ENCODE measurements at places on chromosomes 16 and 17.
A peak's percentile ranks its signal among the peaks of the same experiment; 100 is the strongest.

- DNase-seq: no peak
Observed at GRCh38 chr16:21973945-21974344, 20.8 kb downstream of the UQCRC2 start.

DNA sequence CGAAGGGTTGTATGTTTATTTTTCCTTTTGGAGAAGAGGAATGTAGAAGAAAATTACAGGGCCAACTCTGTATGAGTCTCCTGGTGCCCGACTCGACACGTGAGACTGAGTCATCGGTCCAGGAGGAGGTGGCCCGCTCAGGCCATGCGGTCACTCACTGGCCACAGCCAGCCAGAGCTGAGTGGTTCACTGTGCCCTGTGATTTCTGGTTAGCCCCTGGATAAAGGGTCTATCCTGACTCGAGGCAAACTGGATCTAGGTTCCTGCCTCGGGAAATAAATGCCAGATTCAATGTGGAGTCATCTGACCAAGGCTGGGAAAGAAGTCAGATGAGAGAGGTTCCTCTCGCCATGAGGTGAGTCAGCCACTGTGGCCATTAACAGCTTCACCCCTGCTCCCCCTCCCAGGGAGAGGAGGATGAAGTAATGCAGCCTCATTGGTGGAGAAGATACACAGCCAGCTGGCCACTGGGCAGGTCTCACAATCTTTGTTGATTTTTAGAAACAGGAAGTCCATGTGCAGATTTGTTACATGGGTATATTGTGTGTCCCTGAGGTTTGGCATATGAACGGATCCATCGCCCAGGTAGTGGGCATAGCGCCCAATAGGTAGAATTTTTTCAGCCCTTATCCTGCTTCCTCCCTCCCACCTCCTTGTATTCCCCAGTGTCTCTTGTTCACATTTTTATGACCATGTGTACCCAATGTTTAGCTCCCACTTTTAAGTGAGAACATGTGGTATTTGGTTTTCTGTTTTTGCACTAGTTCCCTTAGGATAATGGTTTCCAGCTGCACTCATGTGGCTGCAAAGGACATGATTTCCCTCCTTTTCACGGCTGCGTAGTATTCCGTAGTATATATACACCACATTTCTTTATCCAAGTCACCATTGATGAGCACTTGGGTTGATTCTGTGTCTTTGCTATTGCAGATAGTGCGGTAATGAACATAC, 21.7 kb upstream of the USP36 start:
- DNase-seq: peak; percentile 96

DNA sequence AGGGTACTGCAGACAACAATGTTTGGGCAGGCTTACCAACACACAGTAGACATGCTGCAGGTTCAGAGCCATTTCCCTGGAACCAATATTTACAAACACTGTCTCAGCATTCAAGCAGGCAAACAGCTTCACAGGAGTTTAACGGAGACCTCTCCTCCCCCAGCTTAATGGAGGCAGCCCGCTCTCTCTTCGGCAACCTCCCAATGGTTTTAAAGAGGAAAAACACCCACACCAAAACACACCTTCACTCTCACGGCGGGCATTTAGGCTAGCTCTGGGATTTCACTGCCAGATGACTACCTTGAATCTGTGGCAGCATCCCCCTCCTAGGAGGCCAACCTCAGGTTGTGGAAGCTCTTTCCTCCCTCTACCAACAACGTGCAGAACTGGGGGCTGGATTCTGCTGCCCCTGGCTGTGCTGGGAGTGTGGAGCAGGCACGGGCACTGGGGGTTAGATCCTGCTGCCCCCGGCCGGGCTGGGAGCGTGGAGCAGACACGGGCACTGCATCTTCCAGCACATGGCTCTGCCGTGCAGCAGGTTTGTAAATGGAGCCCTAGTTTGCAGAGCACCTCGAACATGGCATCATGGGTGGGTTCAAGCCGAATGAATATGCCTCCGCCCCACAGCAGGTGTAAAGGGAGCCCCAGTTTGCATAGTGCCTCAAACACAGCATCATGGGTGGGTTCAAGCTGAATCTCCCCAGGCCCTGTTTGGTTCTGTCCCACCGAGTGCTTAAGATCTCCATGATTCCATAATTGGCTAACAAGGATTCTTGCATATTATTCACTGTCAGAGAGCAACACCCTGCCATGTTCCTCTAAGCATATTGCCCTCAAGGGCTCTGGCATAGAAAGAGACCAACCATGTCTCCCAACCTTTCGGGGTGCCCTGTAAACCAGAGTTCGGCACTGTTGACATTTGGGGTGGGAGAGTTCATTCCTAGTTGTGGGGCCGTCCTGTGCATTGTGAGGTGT, 86.4 kb downstream of the RBFOX3 start:
- DNase-seq: no peak

DNA sequence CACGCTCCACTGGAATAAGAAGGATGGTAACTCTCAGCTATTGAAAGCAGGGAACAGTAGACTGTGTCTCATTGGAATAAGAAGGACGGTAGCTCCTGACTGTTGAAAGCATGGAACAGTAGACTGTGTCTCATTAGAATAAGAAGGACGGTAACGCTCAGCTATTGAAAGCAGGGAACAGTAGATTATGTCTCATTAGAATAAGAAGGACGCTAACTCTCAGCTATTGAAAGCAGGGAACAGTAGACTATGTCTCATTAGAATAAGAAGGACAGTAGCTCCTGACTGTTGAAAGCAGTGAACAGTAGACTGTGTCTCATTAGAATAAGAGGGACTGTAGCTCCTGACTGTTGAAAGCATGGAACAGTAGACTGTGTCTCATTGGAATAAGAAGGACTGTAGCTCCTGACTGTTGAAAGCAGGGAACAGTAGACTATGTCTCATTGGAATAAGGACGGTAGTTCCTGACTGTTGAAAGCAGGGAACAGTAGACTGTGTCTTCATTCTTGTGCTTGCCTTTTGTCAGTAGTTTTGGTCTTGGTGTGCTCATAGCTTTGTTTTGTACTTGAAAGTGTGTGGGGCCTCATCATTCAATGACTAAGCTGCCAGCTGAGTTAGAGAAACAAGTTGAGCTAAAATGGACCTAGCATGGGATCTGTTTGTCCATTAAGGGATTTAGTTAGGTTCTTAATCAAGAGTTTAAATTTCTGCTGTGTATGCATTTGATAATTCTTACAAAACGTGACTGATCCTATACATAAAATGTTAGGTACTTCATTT, 58.5 kb downstream of the BANP start:
- DNase-seq: no peak

DNA sequence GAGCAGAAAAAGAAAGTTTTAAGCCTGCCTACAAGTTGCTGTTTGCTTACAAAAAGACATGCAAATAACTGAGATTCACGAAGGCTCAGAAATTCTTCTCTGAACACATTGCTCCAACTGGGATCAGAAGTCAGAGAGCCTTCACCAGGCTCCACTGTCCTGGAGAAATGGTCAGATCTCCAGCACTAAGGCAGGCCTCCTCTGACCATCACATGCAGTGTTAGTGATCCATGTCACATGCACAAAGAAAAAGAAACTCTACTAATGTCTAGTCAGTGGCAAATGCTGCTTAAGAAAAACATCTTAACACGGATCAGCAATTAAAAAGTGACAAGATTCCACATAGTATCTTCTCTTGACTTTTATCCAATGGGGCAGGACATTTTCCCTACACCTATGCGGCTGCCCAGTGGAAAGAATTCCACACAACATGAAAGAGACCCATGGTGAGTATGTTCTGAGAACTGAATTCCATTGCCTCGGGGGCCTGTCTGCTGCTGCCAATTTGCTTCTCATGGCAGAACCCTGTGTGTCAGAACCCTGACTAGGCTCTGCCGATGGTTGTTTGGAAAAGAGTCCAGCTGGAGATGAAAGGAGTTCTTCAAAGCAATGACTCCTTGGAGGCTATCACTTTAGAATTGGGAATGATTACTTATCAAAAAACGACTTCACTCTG, 96.6 kb downstream of the HIC1 start:
- DNase-seq: no peak

- DNase-seq: no peak
Observed at GRCh38 chr16:53626811-53627210, 76.8 kb downstream of the RPGRIP1L start.

DNA sequence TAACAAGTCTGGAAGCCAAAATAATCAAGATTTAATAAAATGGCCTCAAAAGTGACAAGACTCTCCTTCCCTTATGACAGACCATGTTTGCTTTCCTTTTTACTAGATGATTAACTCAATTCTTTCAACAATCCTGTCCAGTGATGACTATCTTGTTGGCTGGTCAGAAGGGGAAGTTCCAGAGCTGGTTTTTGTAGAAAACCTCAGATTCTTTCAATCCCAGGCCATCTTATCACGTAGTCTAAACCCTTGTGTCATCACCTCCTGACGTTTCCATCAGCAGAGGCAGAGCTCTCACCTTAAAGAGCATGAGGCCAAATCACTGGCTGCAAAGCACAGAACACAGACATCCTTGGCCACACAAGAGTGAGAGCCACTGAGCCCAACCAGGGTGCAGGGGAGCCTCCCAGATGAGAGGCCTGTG, 125.3 kb downstream of the ANKRD11 start:
- no peak for DNase-seq

DNA sequence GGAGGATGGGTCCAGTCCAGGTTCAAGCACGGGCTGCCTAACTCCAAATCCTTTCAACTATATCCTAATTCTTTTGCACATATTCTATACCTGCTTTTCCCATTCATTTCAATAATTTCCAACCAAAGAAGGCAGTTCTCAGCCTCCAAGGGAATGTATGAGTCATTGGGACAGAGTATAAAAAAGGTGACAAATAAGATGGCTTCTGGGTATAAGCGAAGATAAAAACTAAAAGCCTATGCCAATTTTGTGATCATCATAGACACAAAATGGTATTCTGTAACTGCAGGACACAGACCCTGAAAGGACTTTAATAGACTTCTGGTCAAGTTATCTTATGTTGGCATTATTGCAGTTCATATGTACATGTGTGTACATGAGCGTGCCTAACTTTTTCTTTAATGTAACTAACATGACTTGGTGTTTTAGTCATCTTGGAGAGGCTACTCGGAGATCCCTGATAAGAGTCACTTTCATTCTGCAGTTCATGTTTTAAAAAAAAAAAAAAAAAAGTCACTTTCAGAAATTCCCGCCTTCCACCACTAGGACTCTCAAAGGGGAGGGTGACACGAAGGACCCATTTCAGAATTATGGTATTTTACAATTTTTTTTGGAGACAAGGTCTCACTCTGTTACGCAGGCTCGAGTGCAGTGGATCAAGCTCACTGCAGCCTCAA, 17.3 kb downstream of the COG1 start:
- DNase-seq: no peak

DNA sequence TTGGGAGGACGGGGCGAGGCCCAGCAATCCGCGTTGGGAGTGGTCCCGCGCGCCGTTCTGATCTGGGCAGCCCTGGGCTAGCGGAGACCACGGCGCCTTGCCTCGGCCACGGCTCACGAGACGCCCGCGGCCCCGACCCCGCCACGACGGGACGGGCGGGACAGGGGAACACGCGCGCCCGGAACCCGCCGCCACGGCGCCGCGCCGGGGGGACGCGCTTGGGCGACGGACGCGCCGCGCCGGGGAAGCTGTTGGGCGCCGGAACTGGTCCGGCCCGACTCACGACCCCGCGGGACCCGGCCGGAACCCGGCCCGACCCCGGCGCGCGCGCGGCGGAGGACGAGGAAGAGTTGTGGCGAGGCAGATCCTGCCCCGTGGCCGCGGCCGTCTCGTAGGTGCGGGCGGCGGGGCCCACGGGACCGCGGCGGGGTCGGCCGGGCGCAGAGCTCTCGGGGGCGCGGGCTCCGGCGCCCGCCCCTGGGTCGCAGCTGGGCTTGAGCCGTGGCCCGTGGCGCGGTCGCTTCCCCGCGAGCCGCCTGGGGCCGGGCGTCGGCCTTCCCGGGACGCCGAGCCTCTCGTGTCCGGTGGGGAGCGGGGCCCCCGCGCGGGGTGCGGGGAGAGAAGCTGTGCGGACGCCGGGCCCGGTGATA, at the start of gene ACSF3:
Gene ACSF3 (plus strand): TSS at position 251 of the 650 bp plus-strand sequence. CDS start 6,830 bp downstream, outside the sequence.
- peak; percentile 89 for DNase-seq

DNA sequence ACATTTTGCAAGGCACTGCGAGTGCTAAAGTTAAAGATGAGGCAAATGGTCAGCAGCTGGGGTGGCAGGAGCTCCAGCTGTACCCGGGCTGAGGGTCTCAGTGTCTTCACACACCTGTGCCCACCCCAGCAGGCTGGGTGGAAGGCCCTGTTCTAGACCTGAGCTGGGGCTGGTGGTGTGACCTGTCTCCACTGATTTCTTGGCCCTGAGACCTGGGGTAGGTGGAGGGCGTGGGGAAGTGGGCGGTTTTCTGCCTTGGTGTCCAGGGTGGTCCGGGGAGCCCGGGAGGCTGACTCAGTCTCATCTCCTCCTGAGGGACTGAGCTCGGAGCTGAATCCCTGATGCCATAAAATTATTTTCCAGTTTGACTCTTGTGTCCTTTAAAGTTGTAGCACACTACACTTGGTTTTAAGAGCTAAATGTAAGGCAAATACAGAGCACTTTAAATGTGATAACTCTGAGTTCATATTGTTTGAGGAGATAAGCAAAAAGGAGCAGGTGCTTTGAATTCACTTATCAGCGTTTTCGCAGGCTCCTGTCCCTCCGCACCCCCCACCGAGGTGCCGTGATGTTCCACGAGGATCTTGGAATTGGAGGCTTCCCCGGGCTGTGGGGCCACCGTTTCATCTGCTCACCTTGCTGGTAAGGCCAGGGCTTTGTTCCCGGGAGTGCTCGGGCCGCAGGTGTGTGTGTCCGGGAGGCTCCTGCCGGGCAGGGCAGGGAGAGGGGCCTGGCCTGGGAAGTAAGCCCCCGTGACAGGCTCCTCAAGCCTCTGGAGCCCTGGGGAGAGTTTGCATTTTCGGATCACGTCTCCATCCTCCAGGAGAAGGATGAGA, 117.0 kb downstream of the AATF start:
- no peak for DNase-seq

DNA sequence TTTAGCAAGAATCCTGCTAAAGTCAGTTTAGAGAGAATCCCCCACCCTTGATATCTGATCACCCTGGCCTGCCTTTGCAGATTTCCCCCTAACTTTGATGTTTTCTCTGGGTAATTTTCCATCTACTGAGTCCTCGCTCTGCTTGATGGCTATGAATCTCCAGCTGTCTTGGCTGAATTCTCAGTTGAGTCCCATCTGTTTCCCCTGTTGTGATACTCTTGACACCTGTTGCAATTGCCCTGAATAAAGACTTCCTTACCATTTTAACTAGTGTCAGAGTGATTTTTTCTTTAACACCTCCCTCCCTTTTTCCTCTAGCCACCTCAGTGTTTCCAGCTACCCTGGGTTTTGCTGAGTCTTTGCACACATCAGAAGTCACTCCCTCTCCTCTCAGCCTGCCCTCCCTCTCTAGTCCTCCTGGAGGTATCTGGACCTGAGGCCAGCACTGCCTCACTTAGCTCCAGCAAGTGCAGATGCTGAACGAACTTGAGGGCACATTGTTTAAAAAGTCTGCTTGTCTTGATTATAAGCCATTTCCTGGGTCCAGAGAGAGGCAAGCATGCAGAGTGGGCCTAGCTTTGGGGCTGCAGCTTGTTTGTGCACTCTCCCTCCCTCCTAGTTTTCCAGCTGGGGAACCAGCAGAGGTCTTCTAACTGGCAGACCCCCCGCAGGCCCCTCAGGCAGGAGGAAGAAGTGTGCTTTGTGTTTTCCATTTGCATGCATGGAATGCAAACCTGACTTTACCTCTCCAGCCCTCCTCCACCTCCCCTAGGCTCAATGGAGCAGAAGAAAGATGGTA, 33.2 kb downstream of the SPACA3 start:
- no peak for DNase-seq

Data from aorta (tissue), 5 donors.